Endothelial cell of umbilical vein (primary cell): ENCODE measurements at places on chromosomes 3 and 15. TPM values are rescaled to one million over a fixed set of nuclear protein-coding genes. Genes with fewer than 3 reads are reported as not detected.
A peak's percentile ranks its signal among the peaks of the same experiment; 100 is the strongest.

Gene OIP5
- polyA plus RNA-seq: 11.8 and 11.9 TPM in 2 replicates

Gene HRG
- not detected in 2 replicates for polyA plus RNA-seq

Gene ZNF609
- polyA plus RNA-seq: 15.9 and 18.2 TPM in 2 replicates

Gene ADPRH
- 3.3 and 3.5 TPM in 2 replicates for polyA plus RNA-seq

- DNase-seq: no peak
Measured at GRCh38 chr15:43029476-43029875, 76.4 kb downstream of the UBR1 start.

- no peak for DNase-seq
Measured at GRCh38 chr15:26355472-26356074, 417.3 kb downstream of the GABRB3 start.

- DNase-seq: no peak
Measured at GRCh38 chr15:39743611-39744010, 39.0 kb downstream of the FSIP1 start.

- no peak for DNase-seq
Measured at GRCh38 chr15:85710340-85710842, 84.3 kb downstream of the KLHL25 start.

DNA sequence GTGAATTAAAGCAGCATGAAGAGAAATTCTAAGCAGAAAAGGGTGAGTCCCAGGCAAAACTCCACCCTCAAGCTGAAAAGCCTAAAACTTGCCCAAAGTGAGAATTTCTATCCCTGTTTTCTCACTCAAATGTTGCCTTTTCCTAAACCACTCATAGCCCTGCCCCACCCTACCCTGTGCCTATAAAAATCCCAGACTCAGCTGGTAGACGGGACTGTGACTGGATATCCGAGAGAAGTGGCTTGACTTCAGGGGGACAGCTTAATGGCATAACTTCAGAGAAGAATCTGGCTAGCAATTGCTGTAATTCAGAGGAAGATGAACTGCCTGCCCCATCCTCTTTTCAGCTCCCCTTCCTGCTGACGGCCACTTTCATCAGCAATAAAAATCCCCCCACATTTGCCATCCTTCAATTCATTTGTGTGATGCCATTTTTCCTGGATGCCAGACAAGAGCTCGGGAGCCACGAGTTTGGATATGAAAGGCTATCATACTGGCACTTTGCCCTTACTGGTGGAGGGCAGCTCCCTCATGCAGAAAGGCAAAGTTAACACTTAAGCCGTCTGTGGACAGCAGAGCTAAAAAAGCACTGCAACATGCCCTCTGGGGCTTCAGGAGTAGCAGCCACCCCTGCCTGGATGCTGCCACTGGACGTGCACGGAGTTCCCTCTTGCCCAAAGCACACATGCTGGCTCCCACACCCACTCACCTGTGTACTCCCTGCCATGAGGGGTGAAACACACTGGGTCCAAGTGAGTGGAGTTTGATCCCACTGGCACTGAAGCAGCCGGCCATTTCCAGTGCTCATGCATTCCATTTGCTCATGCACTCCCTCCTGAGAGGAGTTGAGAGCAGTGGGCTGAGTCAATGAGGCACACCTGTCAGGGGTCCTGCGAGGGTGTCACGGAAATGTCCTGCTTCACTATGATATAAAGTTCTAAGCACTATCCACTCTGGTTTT is 670.6 kb downstream of the PLOD2 start:
- DNase-seq: no peak

DNA sequence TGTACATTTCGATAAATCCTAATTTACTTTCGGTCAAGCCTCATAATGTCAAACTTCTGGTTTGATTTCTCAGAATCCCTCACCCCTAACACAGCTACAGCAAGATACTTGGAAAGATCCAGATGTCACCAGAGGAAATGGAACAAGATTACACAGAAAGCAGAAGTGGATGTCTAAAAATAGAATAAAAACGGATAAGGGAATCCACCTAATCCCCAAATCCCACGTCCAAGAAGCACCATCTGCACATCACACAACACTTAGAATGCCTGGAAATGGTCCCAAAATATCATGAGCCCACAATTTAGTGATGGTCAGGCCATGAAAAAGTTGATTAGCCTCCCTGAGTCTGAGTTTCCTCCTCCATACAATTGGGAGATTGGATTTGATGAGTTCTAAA is 61.7 kb downstream of the AGTR1 start:
- DNase-seq: no peak

DNA sequence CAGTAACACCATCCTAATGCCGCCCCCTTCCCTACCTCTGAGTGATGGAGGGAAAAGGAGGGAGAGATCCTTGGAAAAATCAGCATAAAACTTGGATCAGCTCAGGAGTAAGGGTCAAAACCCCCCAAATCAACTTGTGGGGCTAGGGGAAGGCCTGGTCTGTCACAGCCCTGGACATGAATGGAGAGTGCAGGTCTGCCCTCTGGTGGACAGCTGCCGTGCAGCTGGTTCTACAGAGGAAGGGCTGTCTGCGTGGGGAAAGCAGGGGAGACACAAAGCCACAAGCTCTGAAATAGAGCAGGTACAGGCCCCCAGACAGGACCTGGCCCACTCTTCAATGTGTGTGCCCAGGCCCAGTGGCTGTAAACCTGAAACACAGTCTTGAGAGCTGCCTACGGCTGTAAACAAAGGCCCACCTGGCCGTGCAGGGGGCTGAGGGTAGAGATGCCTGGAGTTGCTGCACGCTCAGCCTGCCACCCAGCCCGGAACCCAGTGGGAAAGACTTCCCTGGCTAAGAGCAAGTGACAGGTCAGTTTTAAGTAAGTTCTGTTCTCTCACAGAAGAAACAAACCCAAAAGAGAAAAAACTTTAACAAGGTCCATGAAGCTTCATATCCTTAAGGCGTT is 16.4 kb downstream of the CLK3 start:
- DNase-seq: peak; percentile 51
